T-cell (primary cell): ENCODE measurements at places on chromosomes 3 and 15.

- H3K4me1 ChIP-seq, result no peaks in the 10 kb centered on the region
- DNase-seq, result no peak
- no peaks in the 10 kb centered on the region for H3K36me3 ChIP-seq
Measured at GRCh38 chr3:124766113-124767095, 36.2 kb downstream of the UMPS start.

- no peak for DNase-seq
- no peak overlapping the region for H3K27ac ChIP-seq
- H3K27me3 ChIP-seq, result no peaks in the 10 kb centered on the region
- no peaks in the 10 kb centered on the region for H3K36me3 ChIP-seq
- no peaks in the 10 kb centered on the region for H3K4me1 ChIP-seq
- no peak overlapping the region for H3K4me3 ChIP-seq
Measured at GRCh38 chr3:60792249-60792852, 458.9 kb downstream of the FHIT start.

GRCh38 chr3:107347751-107348150 lies 29.5 kb upstream of the CCDC54 start:
- H3K27ac ChIP-seq, result no peak overlapping the region
- no peak overlapping the region for H3K4me3 ChIP-seq
- H3K4me1 ChIP-seq, result no peaks in the 10 kb centered on the region
- no peaks in the 10 kb centered on the region for H3K27me3 ChIP-seq
- no peak for DNase-seq

DNA sequence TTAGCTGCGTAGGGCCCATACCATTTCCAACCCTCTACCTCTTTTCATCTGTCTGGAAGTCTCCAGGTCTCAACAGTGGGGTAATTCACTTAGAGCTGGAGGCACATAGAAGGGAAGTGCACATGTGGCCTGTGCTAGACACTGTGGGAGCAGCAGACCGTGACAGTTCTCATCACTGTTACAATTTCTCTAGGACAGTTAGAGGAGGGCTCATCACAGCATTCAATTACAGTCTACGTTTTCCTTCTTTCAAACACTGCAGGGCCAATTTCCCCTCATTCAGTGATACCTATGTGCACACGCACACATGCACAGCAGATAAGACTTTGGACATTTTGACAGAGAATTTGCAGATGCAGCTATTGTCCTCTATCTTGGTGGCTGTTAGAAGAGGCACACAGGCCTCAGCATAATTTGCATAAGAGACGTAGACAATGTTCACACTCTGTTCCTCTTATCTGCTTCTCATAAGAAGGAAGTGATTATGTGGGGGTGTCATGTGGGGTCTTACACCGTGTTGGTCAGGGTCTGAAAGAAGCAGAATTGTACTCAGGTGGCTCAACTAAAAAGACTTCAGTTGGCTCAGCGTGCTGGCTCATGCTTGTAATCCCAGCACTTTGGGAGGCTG lies 12.6 kb upstream of the HRG start:
- H3K36me3 ChIP-seq, result no peaks in the 10 kb centered on the region
- H3K27ac ChIP-seq, result no peak overlapping the region
- H3K4me1 ChIP-seq, result no peaks in the 10 kb centered on the region

DNA sequence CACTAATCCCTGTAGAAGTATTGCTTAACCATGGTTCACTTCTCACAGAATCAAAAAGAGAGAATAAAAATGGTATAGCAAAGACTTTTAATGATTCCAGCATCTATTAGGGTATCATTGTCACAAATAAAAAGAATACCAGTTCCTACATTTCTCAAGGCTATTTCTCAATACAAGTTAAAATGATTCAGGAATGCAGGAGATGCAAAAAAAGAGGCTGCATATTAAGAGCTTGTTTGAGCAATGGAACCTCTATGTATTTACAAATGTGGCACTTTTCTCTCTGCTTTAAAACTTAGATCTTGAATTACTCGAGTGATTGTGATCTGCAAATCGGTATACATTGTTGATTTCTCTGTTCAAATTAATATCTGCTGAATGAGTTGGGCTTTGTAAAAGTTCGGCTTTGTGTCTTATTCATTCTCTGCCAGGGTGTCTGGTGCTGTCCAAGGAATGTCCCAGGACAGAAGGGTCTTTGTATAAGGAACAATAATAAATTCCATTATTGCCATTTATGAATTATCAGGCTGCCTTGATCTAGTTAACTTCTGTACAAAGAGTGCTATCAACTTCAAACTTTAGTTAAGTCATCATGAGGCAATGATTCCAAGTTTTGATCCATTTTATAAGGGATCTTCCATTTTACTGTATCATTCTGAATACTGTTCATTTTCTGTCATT lies 364.2 kb downstream of the RBMS3 start:
- no peak overlapping the region for H3K4me3 ChIP-seq
- no peaks in the 10 kb centered on the region for H3K27me3 ChIP-seq
- H3K4me1 ChIP-seq, result no peaks in the 10 kb centered on the region

DNA sequence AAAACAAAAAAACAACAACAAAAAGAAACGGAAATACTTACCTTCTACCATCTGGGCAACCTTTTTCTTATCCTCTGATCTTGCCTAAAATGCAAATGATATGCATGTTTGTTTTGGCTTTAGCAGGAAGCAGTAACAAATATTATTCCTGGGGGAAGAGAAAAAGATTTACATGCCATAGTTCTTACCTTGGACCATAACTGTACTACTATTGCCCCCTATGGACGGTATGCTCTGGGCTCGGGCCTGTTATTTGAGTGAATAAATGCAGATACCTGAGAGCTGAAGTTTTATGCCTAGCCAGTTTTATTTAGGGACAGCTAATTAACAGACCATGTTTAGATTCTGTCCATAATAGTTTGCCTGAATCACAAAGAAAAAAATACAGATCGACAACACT lies 12.6 kb upstream of the STARD5 start:
- H3K4me1 ChIP-seq, result peaks cover 2% of the 10 kb centered on the region
- no peak overlapping the region for H3K27ac ChIP-seq
- no peak for DNase-seq

DNA sequence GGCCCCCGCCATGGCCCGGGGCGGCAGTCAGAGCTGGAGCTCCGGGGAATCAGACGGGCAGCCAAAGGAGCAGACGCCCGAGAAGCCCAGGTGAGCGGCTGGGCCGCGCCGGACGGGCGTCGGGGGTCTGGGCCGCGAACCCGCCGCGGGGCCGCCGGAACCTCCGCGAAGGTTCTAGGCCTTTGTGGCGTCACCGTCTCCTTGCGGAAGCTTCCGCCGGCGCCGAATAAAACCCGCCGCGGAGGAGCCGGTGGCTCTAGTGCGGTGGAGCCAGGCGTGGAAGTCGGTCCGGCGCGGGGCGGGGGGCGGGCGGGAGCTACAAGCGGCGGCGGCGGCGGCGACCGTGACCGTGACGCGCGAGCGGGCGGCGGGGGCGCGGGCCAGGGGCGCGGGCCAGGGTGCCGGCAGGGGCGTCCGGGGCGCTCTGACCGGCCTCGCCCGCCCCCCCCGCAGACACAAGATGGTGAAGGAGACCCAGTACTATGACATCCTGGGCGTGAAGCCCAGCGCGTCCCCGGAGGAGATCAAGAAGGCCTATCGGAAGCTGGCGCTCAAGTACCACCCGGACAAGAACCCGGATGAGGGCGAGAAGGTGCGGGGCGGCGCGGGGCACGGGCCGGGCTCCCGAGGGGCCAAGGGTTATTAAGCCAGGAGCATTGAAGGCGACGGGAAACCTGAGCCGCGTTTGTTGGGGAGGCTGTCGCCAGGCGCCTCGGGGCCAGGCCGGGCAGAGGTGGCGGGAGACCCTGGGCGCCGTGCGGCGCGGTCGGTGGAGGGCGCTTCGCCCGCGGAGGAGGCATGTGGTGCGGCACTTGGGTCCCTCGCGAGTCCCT lies at the start of gene DNAJA4:
Gene DNAJA4, plus strand, starts transcription at position 259 of the 833 bp plus-strand sequence. Its CDS starts 202 bp downstream, at position 461.
- peak; percentile 75 for DNase-seq
- H3K4me3 ChIP-seq, result peak within 1 kb of the TSS; percentile 74
- H3K4me1 ChIP-seq, result peaks cover 10% of the 10 kb centered on the region
- H3K36me3 ChIP-seq, result no peaks in the 10 kb centered on the region
- peaks cover 6% of the 10 kb centered on the region for H3K27me3 ChIP-seq
- H3K27ac ChIP-seq, result peak within 1 kb of the TSS; percentile 74

DNA sequence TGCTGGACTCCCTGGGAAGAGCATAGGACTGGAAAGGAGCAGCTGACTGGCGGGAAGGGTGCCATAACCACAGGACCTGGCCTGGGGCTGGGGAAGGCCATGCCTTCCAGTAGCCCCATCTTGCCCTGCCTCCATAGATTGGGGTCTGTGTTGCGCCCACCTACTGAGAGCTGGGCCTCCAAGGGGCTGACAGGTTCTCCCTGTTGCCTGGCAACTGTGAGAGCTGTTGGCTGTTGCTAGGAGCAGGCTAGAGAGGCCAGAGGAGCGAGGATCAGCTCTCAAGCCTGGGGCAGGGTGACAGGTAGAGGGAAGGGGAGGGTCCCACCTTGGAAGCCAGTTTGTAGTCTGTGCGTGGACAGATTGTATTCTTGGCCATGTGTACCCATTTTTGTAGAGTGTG lies 2.8 kb upstream of the GNAI2 start:
- H3K27me3 ChIP-seq, result no peaks in the 10 kb centered on the region
- DNase-seq, result no peak
- no peak overlapping the region for H3K27ac ChIP-seq
- peaks cover 2% of the 10 kb centered on the region for H3K36me3 ChIP-seq

- H3K4me1 ChIP-seq, result peaks cover 52% of the 10 kb centered on the region
- H3K27me3 ChIP-seq, result peaks cover 77% of the 10 kb centered on the region
- H3K4me3 ChIP-seq, result peak within 1 kb of the TSS; percentile 58
- DNase-seq, result no peak
Measured at GRCh38 chr15:60004009-60004845, at the start of gene FOXB1. Gene FOXB1 (plus strand): TSS chr15:60004311. CDS start chr15:60004964, 653 bp downstream.

- no peak for DNase-seq
- H3K36me3 ChIP-seq, result no peaks in the 10 kb centered on the region
- H3K4me1 ChIP-seq, result no peaks in the 10 kb centered on the region
- H3K4me3 ChIP-seq, result no peak overlapping the region
Measured at GRCh38 chr3:185865247-185865646, 40.4 kb upstream of the IGF2BP2 start.

- DNase-seq, result no peak
- no peaks in the 10 kb centered on the region for H3K27me3 ChIP-seq
- H3K4me3 ChIP-seq, result no peak overlapping the region
- no peak overlapping the region for H3K27ac ChIP-seq
- H3K4me1 ChIP-seq, result no peaks in the 10 kb centered on the region
- H3K36me3 ChIP-seq, result peaks cover 27% of the 10 kb centered on the region
Measured at GRCh38 chr3:39094851-39095677, 12.4 kb downstream of the GORASP1 start.

DNA sequence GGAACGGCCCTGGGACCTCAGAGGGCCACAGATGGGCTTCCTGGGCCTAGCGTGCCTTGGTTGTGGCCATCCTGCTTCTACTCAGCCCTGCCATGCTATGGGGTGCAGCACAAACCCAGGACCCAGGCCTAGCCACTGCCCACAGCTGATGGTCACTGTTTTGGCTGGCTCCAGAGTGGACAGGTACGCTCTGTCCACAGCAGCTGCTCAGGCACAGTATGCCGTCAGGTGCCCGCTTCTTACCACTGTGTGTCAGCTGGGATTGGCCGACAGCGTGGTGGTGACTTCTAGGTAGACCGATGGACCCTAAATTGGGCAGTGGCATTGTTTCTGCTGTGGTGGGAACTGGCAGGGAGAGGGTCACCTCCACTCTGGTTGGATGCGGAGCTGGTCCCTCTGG lies 47.3 kb downstream of the KLF13 start:
- no peak for DNase-seq
- no peak overlapping the region for H3K4me3 ChIP-seq
- H3K4me1 ChIP-seq, result peaks cover 93% of the 10 kb centered on the region
- no peak overlapping the region for H3K27ac ChIP-seq
- H3K27me3 ChIP-seq, result no peaks in the 10 kb centered on the region

- peaks cover 5% of the 10 kb centered on the region for H3K27me3 ChIP-seq
- no peaks in the 10 kb centered on the region for H3K36me3 ChIP-seq
- DNase-seq, result no peak
- H3K4me1 ChIP-seq, result no peaks in the 10 kb centered on the region
- H3K4me3 ChIP-seq, result no peak overlapping the region
- H3K27ac ChIP-seq, result no peak overlapping the region
Measured at GRCh38 chr3:130374908-130375307, 29.4 kb downstream of the COL6A5 start.

- DNase-seq, result no peak
- no peaks in the 10 kb centered on the region for H3K4me1 ChIP-seq
- H3K4me3 ChIP-seq, result no peak overlapping the region
- H3K27ac ChIP-seq, result no peak overlapping the region
- H3K27me3 ChIP-seq, result no peaks in the 10 kb centered on the region
- H3K36me3 ChIP-seq, result no peaks in the 10 kb centered on the region
Measured at GRCh38 chr3:145698749-145699148, 462.2 kb downstream of the PLOD2 start.

DNA sequence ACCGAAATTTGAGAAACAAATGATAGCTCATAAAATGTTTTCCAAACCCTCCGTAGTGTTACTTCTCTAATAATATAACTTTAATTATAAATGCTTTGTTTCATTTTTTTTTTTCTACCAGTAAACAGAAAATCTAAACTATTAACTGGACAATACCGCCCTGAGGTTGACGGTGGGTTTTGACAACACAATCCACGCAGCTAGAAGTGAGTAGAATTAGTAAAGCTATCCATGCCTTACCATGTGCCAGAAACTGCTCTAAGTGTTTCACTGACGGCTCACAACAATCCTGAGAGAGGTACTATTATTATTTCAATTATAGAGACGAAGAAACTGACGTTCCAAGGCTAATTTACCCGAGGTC lies 410 bp downstream of the NDUFAF1 start:
- H3K27me3 ChIP-seq, result no peaks in the 10 kb centered on the region
- H3K27ac ChIP-seq, result peak overlapping the region; percentile 78
- DNase-seq, result no peak
- no peaks in the 10 kb centered on the region for H3K36me3 ChIP-seq
- H3K4me1 ChIP-seq, result peaks cover 19% of the 10 kb centered on the region

- H3K27me3 ChIP-seq, result no peaks in the 10 kb centered on the region
- no peak overlapping the region for H3K27ac ChIP-seq
- peaks cover 10% of the 10 kb centered on the region for H3K36me3 ChIP-seq
- peaks cover 3% of the 10 kb centered on the region for H3K4me1 ChIP-seq
- DNase-seq, result no peak
Measured at GRCh38 chr3:154310840-154311239, 13.4 kb downstream of the DHX36 start.

- H3K4me3 ChIP-seq, result no peak overlapping the region
- no peaks in the 10 kb centered on the region for H3K4me1 ChIP-seq
- H3K36me3 ChIP-seq, result no peaks in the 10 kb centered on the region
Measured at GRCh38 chr3:167852216-167852615, 116.7 kb downstream of the SERPINI1 start.
